ENCODE measurements at places on chromosomes 5 and 9. TPM values are rescaled to one million over a fixed set of nuclear protein-coding genes. Genes with fewer than 3 reads are reported as not detected.
A peak's percentile ranks its signal among the peaks of the same experiment; 100 is the strongest.

- H3K27ac ChIP-seq = no peak overlapping the region
- DNase-seq = no peak
- H3K4me1 ChIP-seq = no peaks in the 10 kb centered on the region
- H3K27me3 ChIP-seq = no peaks in the 10 kb centered on the region
- no peaks in the 10 kb centered on the region for H3K36me3 ChIP-seq
- H3K4me3 ChIP-seq = no peak overlapping the region
These were observed 628.2 kb upstream of the KLF4 start for GRCh38 chr9:108117795-108118194.

DNA sequence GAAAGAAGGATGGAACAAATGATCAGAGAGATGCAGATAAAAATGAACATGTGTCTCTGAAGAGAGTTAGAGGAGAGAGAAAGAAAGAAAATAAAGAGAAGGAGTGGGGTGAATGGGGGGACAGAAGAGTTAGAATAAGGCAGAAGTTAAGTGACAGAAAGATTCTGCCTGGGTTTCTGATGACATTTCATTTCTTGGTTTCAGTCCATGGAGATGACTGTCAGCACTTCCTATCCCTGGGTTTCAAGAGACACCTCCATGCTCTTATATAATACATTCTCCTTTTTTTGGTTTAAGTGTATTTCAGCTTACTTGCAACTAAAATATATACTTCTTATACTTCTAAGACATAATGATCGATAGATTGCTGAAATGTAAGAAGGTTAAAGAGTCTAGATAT lies 213.0 kb upstream of the IL12B start:
- H3K27me3 ChIP-seq = peaks cover 11% of the 10 kb centered on the region
- peaks cover 8% of the 10 kb centered on the region for H3K36me3 ChIP-seq
- H3K4me1 ChIP-seq = no peaks in the 10 kb centered on the region
- H3K27ac ChIP-seq = no peak overlapping the region
- H3K4me3 ChIP-seq = no peak overlapping the region
- no peak for DNase-seq

DNA sequence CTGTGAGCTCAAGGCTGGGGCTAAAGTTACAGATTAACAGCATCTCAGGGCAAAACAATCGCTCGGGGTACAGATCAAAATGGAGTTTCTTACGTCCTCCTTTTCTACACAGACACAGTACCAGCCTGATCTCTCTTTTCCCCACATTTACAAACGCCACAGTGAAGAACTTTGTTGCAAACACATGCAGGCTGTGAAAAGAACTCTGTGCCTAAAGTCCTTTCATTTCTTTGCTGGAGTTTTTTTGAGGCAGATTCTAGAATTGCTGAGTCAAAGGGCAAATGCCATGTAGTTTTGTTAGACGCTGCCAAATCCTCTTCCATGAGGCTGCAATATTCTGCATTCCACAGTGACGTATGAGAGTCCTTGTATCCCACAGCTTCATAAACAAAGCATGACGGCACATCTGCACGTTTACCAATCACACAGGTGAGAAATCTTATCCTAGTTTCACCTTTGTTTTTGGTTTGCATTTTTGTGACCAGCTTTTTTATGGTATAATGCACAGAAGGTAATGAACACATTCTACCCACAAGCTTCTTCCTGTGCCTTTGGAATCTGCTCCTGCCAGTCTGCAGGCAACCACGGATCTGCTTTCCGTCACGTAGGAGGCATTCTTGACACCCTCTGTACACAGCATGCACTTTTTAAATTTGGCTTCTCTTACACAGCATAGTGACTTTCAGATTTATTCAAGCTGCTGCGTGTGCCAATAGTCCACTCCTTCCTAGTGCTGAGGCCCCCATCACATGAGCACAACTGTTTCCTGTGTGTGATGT lies 44.6 kb upstream of the LPCAT1 start:
- no peak overlapping the region for H3K4me3 ChIP-seq
- DNase-seq = no peak
- H3K4me1 ChIP-seq = no peaks in the 10 kb centered on the region

- DNase-seq = peak; percentile 13
These were observed 19.3 kb downstream of the SLC6A7 start for GRCh38 chr5:150209099-150209635.

DNA sequence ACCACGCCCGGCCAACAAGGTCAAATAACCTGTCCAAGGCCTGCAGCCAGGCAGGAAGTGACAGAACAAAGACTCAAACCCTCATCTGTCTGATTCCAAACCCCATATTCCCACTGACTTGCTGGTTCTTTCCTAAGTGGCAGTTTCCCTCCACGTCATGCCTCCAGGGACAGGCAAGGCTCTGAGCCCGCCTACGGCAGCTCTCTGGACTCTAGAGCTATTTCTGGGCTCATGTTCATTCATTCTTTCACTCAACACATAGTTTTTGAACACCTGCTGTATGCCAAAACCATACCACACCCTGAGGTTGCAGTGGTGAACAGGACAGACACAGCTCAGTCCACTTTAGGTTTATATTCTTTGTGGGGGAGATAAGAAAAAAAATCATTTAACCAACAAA lies 5.2 kb upstream of the FBP1 start:
- no peaks in the 10 kb centered on the region for H3K27me3 ChIP-seq
- H3K27ac ChIP-seq = no peak overlapping the region
- H3K4me1 ChIP-seq = peaks cover 5% of the 10 kb centered on the region
- no peak for DNase-seq

- DNase-seq = no peak
- peaks cover 2% of the 10 kb centered on the region for H3K27me3 ChIP-seq
- peak overlapping the region; percentile 55 for H3K27ac ChIP-seq
- H3K4me1 ChIP-seq = peaks cover 12% of the 10 kb centered on the region
These were observed 22.9 kb upstream of the ADAM19 start for GRCh38 chr5:157598350-157598936.

- peak overlapping the region; percentile 96 for H3K27ac ChIP-seq
- peaks cover 48% of the 10 kb centered on the region for H3K4me1 ChIP-seq
- no peak for DNase-seq
- H3K4me3 ChIP-seq = peak overlapping the region; percentile 94
These were observed 508 bp downstream of the MOCS2 start for GRCh38 chr5:53109056-53109442.

GRCh38 chr5:113371721-113372196 lies 63.0 kb downstream of the TSSK1B start:
- H3K36me3 ChIP-seq = no peaks in the 10 kb centered on the region
- no peak overlapping the region for H3K27ac ChIP-seq
- no peak overlapping the region for H3K4me3 ChIP-seq
- DNase-seq = no peak
- H3K27me3 ChIP-seq = peaks cover 8% of the 10 kb centered on the region
- peaks cover 17% of the 10 kb centered on the region for H3K4me1 ChIP-seq

DNA sequence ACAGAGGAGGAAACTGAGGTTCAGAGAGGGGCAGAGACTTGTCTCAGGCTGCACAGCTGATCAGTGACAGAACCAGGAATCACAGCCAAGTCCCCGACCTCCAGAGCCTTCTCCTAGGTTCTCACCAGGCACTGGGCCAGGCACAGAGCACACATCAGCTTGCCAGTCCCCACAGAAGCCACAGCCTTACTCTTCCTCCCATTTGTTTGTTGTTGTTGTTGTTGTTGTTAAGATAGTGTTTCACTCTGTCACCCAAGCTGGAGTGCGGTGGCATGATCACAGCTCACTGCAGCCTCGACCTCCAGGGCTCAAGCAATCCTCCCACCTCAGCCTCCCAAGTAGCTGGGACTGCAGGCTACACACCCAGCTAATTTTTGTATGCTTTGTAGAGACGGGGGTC lies 41.4 kb downstream of the NAIF1 start:
- peaks cover 92% of the 10 kb centered on the region for H3K4me1 ChIP-seq
- peak overlapping the region; percentile 96 for H3K27ac ChIP-seq
- no peaks in the 10 kb centered on the region for H3K36me3 ChIP-seq
- H3K4me3 ChIP-seq = peak overlapping the region; percentile 83

- no peak overlapping the region for H3K4me3 ChIP-seq
- H3K27ac ChIP-seq = no peak overlapping the region
- peaks cover 5% of the 10 kb centered on the region for H3K4me1 ChIP-seq
- H3K27me3 ChIP-seq = peaks cover 6% of the 10 kb centered on the region
- no peaks in the 10 kb centered on the region for H3K36me3 ChIP-seq
These were observed 129.0 kb upstream of the WWC1 start for GRCh38 chr5:168162464-168162863.

DNA sequence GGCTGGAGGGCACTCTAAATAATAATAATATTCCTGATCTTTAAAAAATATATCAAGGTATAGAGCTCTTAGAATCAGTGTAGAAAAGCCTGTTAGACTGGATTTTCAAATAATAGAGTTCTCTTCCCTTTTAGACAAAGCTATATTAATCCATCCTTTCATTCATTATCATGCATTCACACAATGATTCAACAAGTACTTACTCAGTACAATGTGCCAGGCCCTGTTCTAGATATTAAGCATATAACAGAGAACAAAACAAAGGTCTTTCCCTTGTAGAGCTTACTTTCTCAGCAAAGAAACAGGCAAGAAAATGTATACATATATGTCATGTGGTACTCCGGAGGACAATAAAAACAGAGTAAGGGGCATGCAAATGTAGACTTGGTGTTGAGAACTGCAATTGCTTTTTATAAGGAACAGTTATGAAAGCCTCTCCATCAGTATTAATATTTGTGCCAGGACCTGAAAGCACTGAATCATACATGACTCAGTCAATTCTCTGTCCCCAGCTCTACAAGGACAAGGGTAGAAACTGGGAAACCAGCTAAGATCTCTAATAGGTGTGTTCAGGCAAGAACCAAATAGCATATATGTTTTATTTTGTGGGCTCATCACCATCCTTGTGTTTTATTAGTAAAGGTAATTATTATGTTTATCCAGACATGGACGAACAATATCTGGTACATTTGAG lies 72.2 kb downstream of the PIP5K1B start:
- DNase-seq = no peak
- no peak overlapping the region for H3K27ac ChIP-seq
- H3K4me1 ChIP-seq = no peaks in the 10 kb centered on the region
- no peaks in the 10 kb centered on the region for H3K27me3 ChIP-seq
- no peak overlapping the region for H3K4me3 ChIP-seq

- no peak overlapping the region for H3K27ac ChIP-seq
- no peaks in the 10 kb centered on the region for H3K4me1 ChIP-seq
- H3K4me3 ChIP-seq = no peak overlapping the region
- no peaks in the 10 kb centered on the region for H3K36me3 ChIP-seq
- no peak for DNase-seq
These were observed 687.0 kb upstream of the C9orf72 start for GRCh38 chr9:28260330-28260729.

- no peak for DNase-seq
- no peaks in the 10 kb centered on the region for H3K36me3 ChIP-seq
- H3K27ac ChIP-seq = no peak overlapping the region
- H3K4me3 ChIP-seq = no peak overlapping the region
- no peaks in the 10 kb centered on the region for H3K27me3 ChIP-seq
These were observed 20.3 kb downstream of the AK8 start for GRCh38 chr9:132857616-132858342.

- H3K4me3 ChIP-seq = no peak overlapping the region
- DNase-seq = no peak
- H3K36me3 ChIP-seq = no peaks in the 10 kb centered on the region
- H3K27ac ChIP-seq = no peak overlapping the region
- H3K4me1 ChIP-seq = peaks cover 9% of the 10 kb centered on the region
These were observed 12.2 kb upstream of the SPINK4 start for GRCh38 chr9:33227741-33228140.

DNA sequence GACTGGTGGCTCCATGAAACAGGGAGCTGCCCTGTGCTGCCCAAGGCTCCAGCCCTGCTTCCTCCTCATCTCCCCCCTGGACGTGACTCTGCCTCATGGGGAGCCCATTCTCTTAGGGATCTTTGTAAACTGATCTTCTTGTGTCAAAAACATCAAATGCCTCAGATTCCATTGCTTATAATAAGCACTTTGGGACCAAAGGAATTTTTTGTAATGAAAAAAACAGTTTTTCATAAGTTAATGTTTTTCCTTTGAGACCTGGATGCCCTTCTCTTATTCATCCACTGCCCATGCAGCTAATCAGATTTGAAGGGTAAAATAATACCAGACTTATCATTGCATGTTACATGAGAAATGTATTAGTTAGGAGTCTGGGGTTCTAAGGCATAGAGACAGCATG lies 41.7 kb downstream of the PALM2AKAP2 start:
- no peaks in the 10 kb centered on the region for H3K4me1 ChIP-seq
- no peak for DNase-seq
- H3K36me3 ChIP-seq = no peaks in the 10 kb centered on the region
- H3K4me3 ChIP-seq = no peak overlapping the region

GRCh38 chr5:143001764-143002351 lies 231.7 kb downstream of the ARHGAP26 start:
- H3K27me3 ChIP-seq = no peaks in the 10 kb centered on the region
- H3K27ac ChIP-seq = peak overlapping the region; percentile 94
- peak overlapping the region; percentile 31 for H3K4me3 ChIP-seq
- DNase-seq = no peak
- peaks cover 9% of the 10 kb centered on the region for H3K36me3 ChIP-seq
- peaks cover 28% of the 10 kb centered on the region for H3K4me1 ChIP-seq

DNA sequence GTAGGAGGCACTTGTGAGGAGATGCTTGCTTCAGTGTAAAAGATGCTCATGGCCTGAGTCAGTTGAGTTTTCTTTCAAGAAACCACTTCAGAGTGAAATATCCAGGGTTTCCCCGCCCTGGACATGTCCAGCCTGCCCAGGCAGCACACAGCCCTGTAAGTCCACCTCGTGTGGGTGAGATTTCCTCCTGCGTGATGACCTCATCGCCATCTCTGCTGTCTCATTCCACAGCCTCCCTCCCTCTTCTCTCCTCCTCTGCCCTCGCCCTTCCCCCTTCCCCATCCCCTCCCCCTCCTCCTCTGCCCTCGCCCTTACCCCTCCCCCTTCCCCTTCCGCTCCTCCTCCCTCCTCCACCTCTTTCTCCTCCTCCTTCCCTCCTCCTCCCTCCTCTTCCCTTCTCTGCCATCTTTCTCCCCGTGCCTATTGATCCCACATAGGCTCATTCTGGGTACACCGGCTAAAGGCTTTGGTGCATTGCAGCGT lies 34.0 kb upstream of the NCS1 start:
- H3K4me3 ChIP-seq = no peak overlapping the region
- H3K36me3 ChIP-seq = peaks cover 17% of the 10 kb centered on the region
- no peaks in the 10 kb centered on the region for H3K27me3 ChIP-seq
- peaks cover 45% of the 10 kb centered on the region for H3K4me1 ChIP-seq
- no peak overlapping the region for H3K27ac ChIP-seq

- no peak overlapping the region for H3K27ac ChIP-seq
- H3K27me3 ChIP-seq = peaks cover 4% of the 10 kb centered on the region
- no peaks in the 10 kb centered on the region for H3K36me3 ChIP-seq
- DNase-seq = no peak
These were observed 17.6 kb downstream of the PDGFRB start for GRCh38 chr5:150137997-150138396.

- H3K4me1 ChIP-seq = no peaks in the 10 kb centered on the region
- no peak for DNase-seq
- H3K36me3 ChIP-seq = no peaks in the 10 kb centered on the region
- no peaks in the 10 kb centered on the region for H3K27me3 ChIP-seq
These were observed 1808.8 kb upstream of the ACO1 start for GRCh38 chr9:30575691-30576090.

The PPIC gene
- not detected for polyA plus RNA-seq

The UNC5A gene
- polyA plus RNA-seq = not detected

The ANKDD1B gene
- 0.39 TPM for polyA plus RNA-seq

The NSA2 gene
- polyA plus RNA-seq = 68.8 TPM

The PCDHB13 gene
- not detected for polyA plus RNA-seq

The HAVCR1 gene
- 4.7 TPM for polyA plus RNA-seq

The MZB1 gene
- 0.37 TPM for polyA plus RNA-seq

The DMRT3 gene
- polyA plus RNA-seq = not detected

The TMEM252 gene
- not detected for polyA plus RNA-seq

The ZNF483 gene
- 2.0 TPM for polyA plus RNA-seq

The ALDH7A1 gene
- 6.0 TPM for polyA plus RNA-seq

The NR5A1 gene
- polyA plus RNA-seq = not detected

The C9orf153 gene
- polyA plus RNA-seq = 0.45 TPM

The ATOSB gene
- polyA plus RNA-seq = 1.6 TPM

The PCDHB15 gene
- not detected for polyA plus RNA-seq

The SARDH gene
- 2.7 TPM for polyA plus RNA-seq

Measured in naive thymus-derived CD8-positive, alpha-beta T cell (primary cell).